ENCODE measurements at places on chromosomes 1 and 21. TPM values are rescaled to one million over a fixed set of nuclear protein-coding genes. Genes with fewer than 3 reads are reported as not detected.

ANGPTL7 gene
- not detected for total RNA-seq

GRCh38 chr1:89309828-89310227, 37.2 kb upstream of the GBP5 start:
- DNase-seq, result no peak
- H3K27me3 ChIP-seq, result no peaks in the 10 kb centered on the region
- no peaks in the 10 kb centered on the region for H3K36me3 ChIP-seq
- H3K4me1 ChIP-seq, result no peaks in the 10 kb centered on the region
- no peak overlapping the region for H3K4me3 ChIP-seq

GNG4 gene
- total RNA-seq, result 0.11 TPM

- no peaks in the 10 kb centered on the region for H3K4me1 ChIP-seq
- H3K4me3 ChIP-seq, result no peak overlapping the region
- H3K36me3 ChIP-seq, result no peaks in the 10 kb centered on the region
- H3K27me3 ChIP-seq, result no peaks in the 10 kb centered on the region
- H3K27ac ChIP-seq, result no peak overlapping the region
Observed at GRCh38 chr1:59477286-59477685, 180.4 kb downstream of the FGGY start.

RBM34 gene
- 116 TPM for total RNA-seq

Measured in K562 (cell line).